Left ventricle myocardium inferior (tissue), 1 donor: ENCODE measurements at places on chromosomes 3 and 15. TPM values are rescaled to one million over a fixed set of nuclear protein-coding genes. Genes with fewer than 3 reads are reported as not detected.

Gene GNAT1
- total RNA-seq: not detected

Gene CFAP92
- total RNA-seq: 0.25 TPM

Gene IL5RA
- total RNA-seq: not detected

Gene DLEC1
- 0.08 TPM for total RNA-seq

Gene FOXB1
- not detected for total RNA-seq

Gene GATM
- total RNA-seq: 9.3 TPM

Gene CFAP100
- not detected for total RNA-seq

DNA sequence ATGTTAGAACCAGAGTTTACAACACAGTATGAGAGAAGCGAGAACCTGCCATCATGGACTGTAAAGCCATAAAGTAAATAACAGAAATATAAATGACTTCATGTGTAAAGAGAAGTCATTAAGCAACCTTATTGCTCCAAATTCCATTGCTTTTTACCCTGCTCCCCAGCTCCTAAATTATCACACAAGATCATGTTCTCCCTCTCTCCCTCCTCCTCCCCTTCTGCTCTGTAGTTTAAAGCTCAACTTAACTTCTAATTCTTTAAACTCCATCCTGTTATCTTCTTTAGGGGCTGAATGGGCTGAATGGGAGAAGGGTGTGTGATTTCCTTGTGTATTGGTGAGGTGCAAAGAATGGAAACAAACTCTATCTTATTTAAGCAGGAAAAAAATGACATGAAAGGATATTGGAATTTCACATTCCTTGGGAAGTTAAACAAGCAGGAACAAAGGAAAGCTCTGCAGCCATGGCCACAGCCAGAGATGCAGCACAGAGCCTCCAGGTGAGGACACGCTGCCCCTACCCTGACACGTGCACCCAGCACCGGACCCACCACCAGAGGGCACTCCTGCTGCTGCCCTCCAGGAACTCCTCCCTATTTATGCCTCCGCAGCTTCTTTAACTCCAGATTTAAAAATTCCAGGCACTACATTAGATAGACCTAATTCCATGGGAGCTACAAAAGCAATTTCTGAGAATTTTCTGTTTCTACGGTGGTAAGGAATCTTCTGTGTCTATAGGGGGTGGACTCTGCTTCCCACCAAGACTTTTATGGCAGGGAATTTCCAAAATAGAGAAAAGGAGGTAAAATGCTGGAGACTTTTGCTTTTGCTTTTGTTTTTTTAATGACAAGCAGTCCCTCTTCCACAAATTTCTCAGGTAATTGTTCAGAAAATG, 76.9 kb upstream of the ABI3BP start:
- H3K4me3 ChIP-seq: no peak overlapping the region
- no peaks in the 10 kb centered on the region for H3K27me3 ChIP-seq
- no peak overlapping the region for H3K27ac ChIP-seq
- H3K36me3 ChIP-seq: no peaks in the 10 kb centered on the region
- DNase-seq: peak; percentile 44

DNA sequence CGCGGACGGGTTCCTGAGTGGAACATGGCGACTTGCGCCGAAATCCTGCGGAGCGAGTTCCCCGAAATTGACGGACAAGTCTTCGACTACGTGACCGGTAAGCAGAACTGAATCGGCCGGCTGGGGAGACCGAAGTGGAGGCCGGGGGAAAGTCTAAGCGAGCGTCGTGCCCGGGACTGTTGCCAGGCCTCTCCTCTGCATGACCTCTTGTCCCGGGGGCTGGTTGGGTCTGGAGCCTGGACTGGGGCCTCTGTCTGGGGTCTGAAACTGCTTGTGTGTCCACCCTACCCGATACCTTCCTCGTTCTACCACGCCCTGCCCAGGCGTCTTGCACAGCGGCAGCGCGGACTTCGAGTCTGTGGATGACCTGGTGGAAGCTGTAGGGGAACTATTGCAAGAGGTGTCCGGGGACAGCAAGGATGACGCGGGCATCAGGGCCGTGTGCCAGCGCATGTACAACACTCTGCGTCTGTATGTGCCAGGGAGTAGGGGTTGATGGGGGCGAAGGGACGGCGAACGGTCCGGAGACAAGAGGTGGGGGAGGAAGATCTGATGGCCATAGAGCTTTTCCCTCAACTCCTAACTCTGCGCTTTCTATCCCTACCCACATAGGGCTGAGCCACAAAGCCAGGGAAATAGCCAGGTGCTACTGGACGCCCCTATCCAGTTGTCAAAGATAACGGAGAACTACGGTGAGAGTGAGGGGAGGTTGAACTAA, at the start of gene ABCF3:
Gene ABCF3 (plus strand): TSS at position 16 of the 718 bp plus-strand sequence. CDS start 9 bp downstream, at position 25.
- no peaks in the 10 kb centered on the region for H3K27me3 ChIP-seq
- DNase-seq: peak; percentile 46
- H3K4me1 ChIP-seq: peaks cover 39% of the 10 kb centered on the region
- peaks cover 73% of the 10 kb centered on the region for H3K36me3 ChIP-seq

DNA sequence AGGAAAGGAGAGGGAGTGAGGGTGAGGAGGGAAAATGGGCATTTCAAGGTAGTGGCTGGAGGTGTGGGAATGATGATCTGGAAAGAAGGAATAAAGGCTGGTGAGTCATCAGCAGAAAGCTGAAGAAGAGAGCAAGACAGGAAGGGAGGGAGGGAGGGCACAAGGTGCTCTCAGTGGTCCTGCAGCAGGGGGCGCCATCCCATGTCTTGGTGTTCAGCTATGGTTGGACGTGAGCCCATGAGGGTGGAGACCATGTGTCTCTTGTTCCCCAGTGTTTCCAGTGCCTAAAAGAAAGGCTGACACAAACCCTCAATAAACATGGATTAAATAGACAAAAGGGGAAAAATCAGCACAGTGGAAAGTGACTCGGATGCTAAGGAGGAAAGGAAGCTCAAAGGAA, 228.5 kb downstream of the NTRK3 start:
- H3K27me3 ChIP-seq: peaks cover 9% of the 10 kb centered on the region
- H3K36me3 ChIP-seq: no peaks in the 10 kb centered on the region
- no peak overlapping the region for H3K4me3 ChIP-seq
- H3K4me1 ChIP-seq: no peaks in the 10 kb centered on the region
- no peak for DNase-seq
- no peak overlapping the region for H3K27ac ChIP-seq

- peak; percentile 41 for DNase-seq
- H3K36me3 ChIP-seq: no peaks in the 10 kb centered on the region
- H3K27ac ChIP-seq: no peak overlapping the region
- no peaks in the 10 kb centered on the region for H3K4me1 ChIP-seq
- no peak overlapping the region for H3K4me3 ChIP-seq
These were observed 35.4 kb upstream of the ATG7 start for GRCh38 chr3:11236588-11237461.

GRCh38 chr3:101166150-101166549, 154.2 kb downstream of the IMPG2 start:
- H3K27ac ChIP-seq: no peak overlapping the region
- no peaks in the 10 kb centered on the region for H3K36me3 ChIP-seq
- H3K4me3 ChIP-seq: no peak overlapping the region
- H3K27me3 ChIP-seq: no peaks in the 10 kb centered on the region
- DNase-seq: no peak

DNA sequence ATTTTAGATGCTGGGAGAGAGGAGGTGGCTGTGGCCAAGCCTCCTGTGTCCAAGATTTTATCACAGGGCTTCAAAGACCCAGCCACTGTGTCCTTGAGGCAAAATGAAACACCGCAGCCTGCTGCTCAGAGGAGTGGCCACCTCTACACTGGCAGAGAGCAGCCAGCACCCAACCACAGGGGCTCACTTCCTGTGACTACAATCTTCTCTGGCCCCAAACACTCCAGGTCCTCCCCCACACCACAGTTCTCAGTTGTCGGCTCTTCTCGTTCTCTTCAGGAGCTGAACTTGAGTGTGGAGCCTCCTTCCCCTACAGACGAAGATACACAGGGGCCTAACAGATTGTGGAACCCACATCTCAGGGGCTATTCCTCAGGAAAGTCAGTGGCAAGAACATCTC, 45.6 kb downstream of the CDAN1 start:
- H3K27me3 ChIP-seq: no peaks in the 10 kb centered on the region
- no peaks in the 10 kb centered on the region for H3K4me1 ChIP-seq
- H3K27ac ChIP-seq: no peak overlapping the region
- H3K4me3 ChIP-seq: no peak overlapping the region
- peaks cover 95% of the 10 kb centered on the region for H3K36me3 ChIP-seq

GRCh38 chr3:126519506-126520455, 2.2 kb upstream of the UROC1 start:
- DNase-seq: no peak
- H3K4me1 ChIP-seq: peaks cover 11% of the 10 kb centered on the region
- no peak overlapping the region for H3K4me3 ChIP-seq
- no peaks in the 10 kb centered on the region for H3K36me3 ChIP-seq
- H3K27ac ChIP-seq: no peak overlapping the region

GRCh38 chr3:115814778-115815380, 191.6 kb downstream of the GAP43 start:
- peaks cover 11% of the 10 kb centered on the region for H3K27me3 ChIP-seq
- DNase-seq: peak; percentile 58
- H3K4me3 ChIP-seq: no peak overlapping the region
- no peaks in the 10 kb centered on the region for H3K4me1 ChIP-seq
- no peak overlapping the region for H3K27ac ChIP-seq

GRCh38 chr15:68583321-68583720, 4.5 kb downstream of the CORO2B start:
- H3K27ac ChIP-seq: peak overlapping the region; percentile 68
- H3K36me3 ChIP-seq: no peaks in the 10 kb centered on the region
- H3K27me3 ChIP-seq: no peaks in the 10 kb centered on the region
- no peak overlapping the region for H3K4me3 ChIP-seq

DNA sequence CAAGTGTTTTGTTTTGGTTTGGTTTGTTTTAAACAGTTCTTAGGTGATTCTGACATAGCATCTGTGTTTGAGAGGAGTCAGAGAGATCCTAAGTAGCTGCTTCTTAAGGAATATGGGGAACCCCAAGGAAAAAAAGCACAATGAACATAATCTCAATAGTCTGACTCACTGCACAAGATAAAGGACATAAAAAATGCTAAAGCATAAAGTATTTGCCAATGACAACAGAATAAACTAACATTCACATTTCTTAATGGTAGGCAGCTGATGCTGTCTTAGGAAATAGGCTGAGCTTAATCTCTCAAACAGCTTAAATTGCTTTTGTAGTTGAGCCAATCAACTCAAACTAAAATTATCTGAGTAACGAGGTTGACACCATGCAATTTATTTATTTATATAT, 2.9 kb downstream of the NCEH1 start:
- peaks cover 72% of the 10 kb centered on the region for H3K4me1 ChIP-seq
- no peaks in the 10 kb centered on the region for H3K36me3 ChIP-seq
- DNase-seq: no peak

DNA sequence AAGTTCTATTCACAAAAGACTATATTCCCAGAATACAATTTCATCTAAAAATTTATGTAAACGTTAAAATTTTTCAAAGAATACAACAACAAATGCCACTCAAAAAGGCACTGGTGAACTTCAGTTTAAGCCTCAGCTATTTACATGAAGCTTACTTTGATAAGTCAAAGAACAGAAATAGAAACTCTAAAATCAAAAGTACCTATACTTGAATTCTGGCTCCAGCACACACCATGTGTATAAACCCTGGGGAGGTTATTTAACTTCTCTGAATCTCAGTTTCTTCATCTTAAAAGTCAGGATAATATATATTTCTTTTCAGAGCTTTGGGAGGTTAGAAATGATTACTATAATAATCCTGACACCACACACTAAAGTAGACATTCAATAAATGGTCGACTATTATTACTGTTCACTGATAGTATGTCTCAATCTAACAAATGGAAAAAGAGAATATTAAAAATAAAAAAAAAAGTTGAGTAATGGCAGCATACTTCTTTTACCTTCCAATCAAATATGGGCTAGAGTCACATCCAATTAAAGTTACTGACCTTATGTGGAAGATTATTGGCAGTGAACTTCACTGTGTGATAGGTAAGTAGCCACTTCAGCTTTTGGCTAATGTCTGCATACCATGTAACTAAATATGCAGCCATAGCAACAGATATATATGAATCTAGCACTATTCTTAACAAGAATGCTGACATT, 248.4 kb downstream of the ISL2 start:
- peaks cover 4% of the 10 kb centered on the region for H3K36me3 ChIP-seq
- DNase-seq: no peak
- H3K4me3 ChIP-seq: no peak overlapping the region
- H3K4me1 ChIP-seq: peaks cover 16% of the 10 kb centered on the region
- H3K27ac ChIP-seq: peak overlapping the region; percentile 79

GRCh38 chr15:92880796-92881195, 19.3 kb upstream of the CHD2 start:
- peaks cover 60% of the 10 kb centered on the region for H3K4me1 ChIP-seq
- peak overlapping the region; percentile 99 for H3K27ac ChIP-seq
- DNase-seq: no peak
- peak overlapping the region; percentile 66 for H3K4me3 ChIP-seq

GRCh38 chr3:53828581-53828980, 17.6 kb downstream of the CHDH start:
- H3K27ac ChIP-seq: no peak overlapping the region
- no peaks in the 10 kb centered on the region for H3K4me1 ChIP-seq
- no peak overlapping the region for H3K4me3 ChIP-seq
- no peak for DNase-seq
- no peaks in the 10 kb centered on the region for H3K27me3 ChIP-seq

DNA sequence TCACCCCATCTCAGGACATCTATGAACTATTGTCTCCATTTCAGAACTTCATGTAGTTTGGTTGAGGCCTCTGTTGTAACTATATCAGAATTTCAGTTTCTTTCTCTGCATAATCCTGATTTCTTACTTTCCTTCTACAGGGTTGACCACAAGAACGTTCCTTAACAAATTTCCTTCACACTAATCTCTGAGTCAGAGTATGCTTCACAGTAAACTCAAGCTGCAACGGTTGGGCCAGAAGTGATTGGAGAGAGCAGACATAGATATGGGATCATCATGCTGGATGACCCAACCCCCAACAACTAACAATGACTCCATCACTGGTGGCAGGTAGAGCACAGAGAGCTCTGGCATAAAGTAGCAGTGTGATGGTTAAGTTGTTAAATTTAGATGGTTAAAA, 128.8 kb upstream of the OSTN start:
- no peak for DNase-seq
- H3K27me3 ChIP-seq: no peaks in the 10 kb centered on the region
- H3K4me3 ChIP-seq: no peak overlapping the region

DNA sequence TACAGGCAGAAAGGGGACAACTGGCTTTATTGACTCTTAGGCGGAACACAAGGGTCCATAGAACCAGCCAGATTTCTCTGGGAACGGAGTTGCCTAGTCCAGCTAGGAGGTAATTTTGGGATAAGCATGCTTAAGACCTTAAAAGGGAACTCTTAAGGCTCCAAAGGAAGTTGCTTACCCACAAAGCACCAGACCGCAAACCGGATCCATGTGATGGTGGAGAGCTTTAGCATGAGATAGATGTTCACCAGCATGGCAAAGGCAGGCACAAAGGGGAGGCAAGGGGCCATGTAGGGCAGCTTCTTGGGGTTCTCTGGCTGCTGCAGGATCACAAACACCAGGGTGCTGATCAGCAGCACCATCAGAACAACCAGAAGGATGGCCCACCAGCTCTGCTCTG, 61.4 kb downstream of the CLDN11 start:
- H3K27me3 ChIP-seq: peaks cover 7% of the 10 kb centered on the region
- no peaks in the 10 kb centered on the region for H3K36me3 ChIP-seq
- no peak overlapping the region for H3K4me3 ChIP-seq

GRCh38 chr3:102532901-102533300, 98.1 kb downstream of the ZPLD1 start:
- H3K36me3 ChIP-seq: no peaks in the 10 kb centered on the region
- H3K27me3 ChIP-seq: peaks cover 3% of the 10 kb centered on the region
- no peaks in the 10 kb centered on the region for H3K4me1 ChIP-seq
- no peak overlapping the region for H3K4me3 ChIP-seq
- no peak for DNase-seq

GRCh38 chr3:174480767-174481166, 378.4 kb upstream of the NAALADL2 start:
- no peaks in the 10 kb centered on the region for H3K36me3 ChIP-seq
- H3K4me1 ChIP-seq: no peaks in the 10 kb centered on the region
- no peak overlapping the region for H3K27ac ChIP-seq
- no peak for DNase-seq
- H3K27me3 ChIP-seq: no peaks in the 10 kb centered on the region
- H3K4me3 ChIP-seq: no peak overlapping the region
